ENCODE measurements at places on chromosomes 11 and 22.
A peak's percentile ranks its signal among the peaks of the same experiment; 100 is the strongest.

DNA sequence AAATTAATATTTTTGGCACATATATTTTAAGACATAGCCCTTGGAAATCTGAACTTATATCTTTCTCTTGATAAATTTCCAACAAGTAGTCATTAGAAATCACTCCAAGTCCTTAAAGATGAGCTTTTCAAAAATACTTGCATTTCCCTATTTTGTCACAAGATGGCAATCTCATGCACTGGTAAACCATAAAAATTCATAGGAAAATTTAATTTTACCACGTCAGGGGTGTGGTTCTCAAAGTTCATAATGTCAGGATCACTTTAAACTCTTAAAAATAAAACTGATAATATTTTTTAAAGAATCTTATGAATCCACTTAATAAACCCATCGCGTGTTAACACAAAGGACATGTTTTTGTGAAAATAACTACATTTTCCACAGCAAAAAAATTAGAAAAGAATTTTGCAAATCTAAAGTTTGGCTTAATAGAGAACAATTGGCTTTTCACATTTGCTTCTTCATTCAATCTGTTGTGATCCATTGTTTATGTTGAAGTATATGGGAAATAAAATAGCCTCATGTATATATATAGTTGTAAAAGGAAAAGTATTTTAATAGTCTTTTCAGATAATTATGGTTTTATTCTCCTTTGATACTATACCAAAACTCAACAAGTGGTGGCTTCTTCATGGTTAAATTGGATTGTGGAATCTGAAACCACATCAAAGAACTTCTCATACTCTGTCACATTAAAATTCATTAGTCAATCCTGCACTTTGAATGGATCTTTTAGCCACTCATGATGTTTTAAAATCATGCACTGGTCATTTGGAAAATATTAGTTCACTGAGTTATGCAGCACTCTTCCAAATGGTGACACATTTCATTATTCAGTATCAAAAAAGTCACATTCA, 169.1 kb downstream of the CADM1 start:
- DNase-seq = no peak

DNA sequence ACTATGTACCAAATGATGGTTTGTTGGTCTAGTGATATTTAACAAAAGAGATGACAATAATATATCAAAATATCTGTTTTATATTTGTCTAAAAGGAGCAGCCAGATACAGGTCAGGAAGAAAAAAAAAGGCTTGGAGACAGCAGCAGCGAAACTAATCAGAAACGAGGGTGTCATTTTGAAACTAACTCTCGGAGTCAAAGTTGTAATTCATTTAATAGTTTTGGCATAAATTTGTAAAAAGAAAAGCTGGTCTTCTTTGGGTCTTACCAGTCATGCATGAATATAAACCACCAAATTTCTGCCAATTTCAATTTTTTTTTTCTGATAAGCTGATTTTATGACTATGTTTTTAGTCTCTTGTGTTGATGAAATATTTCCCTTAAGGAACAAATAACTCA, 25.5 kb downstream of the NPAT start:
- no peak for DNase-seq

GRCh38 chr11:125945797-125946520, at the start of gene VSIG10L2:
Gene VSIG10L2, plus strand, starts transcription at chr11:125946044. Its CDS starts 12 bp downstream, at chr11:125946056.
- no peak for DNase-seq

DNA sequence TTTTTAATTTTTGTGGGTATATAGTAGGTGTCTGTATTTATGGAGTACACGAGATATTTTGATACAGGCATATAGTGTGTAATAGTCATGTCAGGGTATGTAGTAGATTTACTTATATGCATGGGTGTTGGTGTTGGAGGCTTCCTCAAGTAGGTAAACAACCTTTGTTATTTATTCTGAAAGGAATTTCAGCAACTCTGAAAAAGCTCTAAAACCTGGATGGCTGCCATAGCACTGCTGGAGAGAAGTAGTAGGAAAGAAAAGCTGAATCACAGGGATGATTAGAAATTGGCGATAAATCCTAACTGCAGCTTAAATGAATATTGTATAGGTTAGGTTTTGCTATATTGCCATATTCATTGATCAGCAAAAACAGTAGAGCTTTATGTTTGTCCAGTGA, 44.4 kb upstream of the ST14 start:
- no peak for DNase-seq

DNA sequence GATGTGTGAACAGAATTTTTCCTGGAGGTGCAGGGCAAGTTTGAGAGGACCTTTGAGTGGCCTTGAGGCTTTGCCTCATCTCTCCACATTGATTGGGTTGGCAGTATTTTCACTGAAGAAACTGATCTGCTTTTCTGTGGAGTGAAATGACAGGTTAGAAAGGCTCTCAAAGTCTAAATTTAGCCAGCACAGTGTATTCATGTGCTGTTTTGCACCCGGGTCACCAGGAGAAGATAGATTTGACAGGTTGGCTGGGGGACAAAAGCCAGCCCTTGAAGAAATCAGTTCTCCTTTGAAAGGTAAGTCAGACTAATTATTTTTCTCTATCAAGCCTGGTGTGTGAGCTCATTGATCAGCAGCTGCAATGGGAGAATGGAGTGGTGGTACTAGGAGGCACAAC, 152.9 kb downstream of the DBX1 start:
- DNase-seq = no peak

DNA sequence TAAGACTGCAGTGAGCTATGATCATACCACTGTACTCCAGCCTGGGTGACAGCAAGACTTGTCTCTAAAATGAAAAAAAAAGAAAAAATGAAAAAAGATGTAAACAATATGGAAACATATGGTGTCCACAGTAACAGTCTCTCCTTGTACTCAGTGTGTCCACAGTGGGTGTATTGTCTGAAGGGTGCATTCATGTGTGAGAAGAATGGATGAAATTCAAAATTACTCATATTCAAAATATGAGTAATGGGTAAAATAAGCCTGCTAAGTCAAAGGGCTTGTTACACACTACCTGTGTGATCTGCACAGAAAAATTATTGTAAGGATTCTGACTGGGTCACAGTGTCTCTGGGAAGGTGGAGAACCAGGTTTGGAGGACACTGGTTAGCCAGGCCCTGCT, 26.9 kb downstream of the PPFIA1 start:
- no peak for DNase-seq

DNA sequence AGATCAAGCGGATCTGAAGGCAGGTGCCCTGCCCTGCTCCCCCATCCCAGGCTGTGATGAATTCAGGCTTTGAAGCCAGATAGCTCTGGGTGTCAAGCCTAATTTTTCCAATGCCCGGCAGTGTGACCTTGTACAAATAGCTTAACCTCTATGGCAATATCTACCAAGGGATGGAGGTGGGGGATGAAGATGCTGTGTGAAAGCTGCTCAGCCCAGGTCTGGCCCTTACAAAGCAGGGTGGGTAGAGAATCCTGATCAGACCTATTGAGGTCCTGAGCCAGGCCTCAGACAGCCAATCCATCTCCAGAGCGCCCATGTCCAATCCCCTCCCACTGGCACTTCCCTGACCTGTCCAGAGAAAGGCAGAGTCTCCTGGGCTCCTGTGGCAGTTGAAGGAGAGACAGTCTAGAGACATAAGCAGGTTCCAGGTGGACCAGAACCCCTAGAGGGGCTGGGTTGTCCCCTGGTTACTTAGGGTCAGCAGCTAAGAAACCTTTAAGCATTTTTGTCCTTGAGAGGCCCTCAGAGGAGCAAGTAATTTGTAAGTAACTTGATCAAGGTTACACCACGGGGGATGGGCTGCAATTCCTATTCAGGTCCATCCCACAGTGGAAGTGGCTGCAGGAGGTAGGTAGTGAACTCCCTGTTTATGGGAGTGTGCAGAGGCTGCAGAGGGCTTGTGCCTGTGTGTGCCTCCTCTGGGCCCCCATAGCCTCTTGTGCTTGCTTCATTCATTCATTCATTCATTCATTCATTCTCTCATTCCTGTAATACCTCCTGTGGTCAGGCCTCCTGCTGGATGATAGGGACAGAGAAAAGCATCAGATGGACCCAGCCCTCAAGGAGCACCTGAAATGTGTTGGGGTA, 10.4 kb downstream of the P2RY2 start:
- no peak for DNase-seq

- no peak for DNase-seq
These were observed 29.9 kb upstream of the OR5B12 start for GRCh38 chr11:58471892-58472291.

DNA sequence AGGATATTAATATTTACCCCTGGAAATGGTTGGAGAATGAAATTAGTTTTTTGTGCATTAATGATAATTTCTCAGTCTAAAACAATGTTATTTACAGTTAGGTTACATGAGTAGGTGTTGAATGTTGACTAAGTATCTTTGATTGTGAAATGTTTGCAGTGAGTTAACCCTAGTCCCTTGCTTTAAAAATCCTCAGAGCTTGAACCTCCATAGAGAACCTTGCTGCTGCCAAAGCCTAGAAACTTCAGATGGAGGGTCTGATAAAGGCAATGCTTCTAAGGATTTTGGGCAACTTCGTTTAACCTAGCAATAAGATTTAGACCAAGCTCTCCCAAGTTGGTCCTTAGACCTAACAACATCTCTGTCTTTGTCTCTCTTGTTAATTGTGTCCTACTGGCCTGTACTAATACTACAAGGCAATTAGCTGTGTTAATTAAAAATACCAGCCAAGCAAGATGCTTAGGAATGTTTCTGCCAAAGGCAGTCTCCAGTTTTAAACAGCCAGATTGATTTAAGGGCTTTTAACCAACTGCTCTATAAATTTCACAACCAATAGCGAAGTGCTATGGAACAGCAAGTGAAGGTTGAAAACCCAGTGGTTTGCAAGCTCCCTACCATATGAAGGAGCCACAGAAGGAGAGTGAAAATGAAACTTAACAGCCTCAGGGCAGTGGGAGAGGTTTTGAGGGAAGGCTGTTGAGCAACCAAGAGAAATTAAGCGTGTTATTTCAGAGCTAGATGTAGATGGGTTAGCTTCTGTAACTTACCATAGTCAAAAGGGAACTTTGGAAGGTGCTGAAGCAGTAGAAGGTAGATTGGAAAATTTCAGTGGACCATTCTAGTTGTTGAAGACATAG, 295.9 kb upstream of the ANO5 start:
- no peak for DNase-seq

- no peak for DNase-seq
These were observed 157.8 kb upstream of the GRK3 start for GRCh38 chr22:25406510-25407210.

- DNase-seq = no peak
These were observed 366.4 kb downstream of the CASP12 start for GRCh38 chr11:104531894-104532293.

- DNase-seq = no peak
These were observed 22.6 kb upstream of the OLFML1 start for GRCh38 chr11:7462706-7463105.

DNA sequence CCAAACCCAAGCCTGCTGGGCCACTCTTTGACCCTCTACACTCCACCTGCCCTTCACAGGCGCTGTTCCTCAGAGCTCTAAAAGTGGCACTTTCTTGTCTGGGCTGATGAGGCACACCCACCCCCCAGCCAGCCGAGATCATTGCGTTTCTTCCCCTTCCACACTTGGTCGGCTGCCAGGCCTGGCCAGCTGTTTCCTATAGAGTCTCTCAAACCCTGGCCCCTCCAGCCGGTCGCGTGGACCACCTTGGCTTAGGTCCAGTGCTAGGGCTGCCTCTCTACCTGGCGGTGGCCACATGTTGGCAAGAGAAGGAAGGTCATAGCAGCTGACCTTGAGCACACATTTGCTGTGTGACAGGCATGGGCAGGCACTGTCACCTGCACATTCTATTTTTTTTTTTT, 60.6 kb downstream of the PPP6R2 start:
- peak; percentile 15 for DNase-seq

- peak; percentile 69 for DNase-seq
These were observed 472 bp downstream of the APOA5 start for GRCh38 chr11:116791002-116791812.

DNA sequence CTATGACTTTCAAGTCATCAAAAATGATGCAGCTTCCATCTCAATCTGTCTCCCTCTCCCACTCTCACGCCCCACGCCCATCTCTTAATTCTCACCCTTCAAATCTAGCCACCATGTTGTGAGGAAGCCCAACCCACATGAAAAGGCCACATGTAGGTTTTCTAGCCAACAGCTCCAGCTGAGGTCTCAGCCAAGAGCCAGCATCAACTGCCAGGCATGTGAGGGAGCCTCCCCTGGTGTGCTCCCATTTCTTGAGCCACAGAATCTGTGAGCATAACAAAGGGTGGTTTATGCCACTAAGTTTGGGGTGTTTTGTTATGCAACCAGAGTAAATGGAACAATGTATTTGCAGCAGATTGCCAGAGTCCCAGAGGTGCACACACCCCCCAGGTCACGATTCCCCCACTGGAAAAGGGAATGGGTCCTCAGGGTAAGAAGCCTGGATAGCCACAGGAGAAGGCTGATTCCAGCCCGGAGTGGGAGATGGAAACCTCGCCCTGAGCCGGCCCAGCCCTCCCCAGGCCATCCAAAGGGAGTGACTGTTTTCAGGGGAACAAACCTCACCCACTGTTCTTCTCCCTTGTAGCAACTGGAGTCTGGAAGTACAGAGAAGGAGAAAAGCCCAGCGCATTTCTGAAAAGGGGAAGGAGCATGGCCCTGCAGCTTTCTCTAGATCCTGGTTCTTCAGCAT, 20.0 kb upstream of the LINC01488 start:
- no peak for DNase-seq

- DNase-seq = no peak
These were observed 48.7 kb upstream of the LRRC32 start for GRCh38 chr11:76719281-76719680.

DNA sequence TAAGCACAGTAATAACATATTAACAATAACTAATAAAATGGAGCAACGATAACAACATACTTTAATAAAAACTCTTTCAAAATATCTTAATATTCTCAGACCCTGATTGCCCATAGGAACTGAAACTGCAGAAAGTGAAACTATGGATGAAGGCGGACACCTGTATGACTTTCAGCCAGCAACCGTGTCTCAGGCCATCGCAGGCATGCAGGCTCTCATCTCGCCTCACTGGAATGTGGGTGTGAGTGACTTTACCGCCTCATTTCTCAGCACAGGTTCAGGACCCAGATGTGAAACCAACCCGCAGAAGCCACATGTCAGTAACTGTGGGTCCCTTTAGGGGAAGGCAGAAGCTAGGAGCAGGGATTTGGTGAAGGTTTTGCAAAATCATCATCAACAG, 539.1 kb downstream of the FAM181B start:
- DNase-seq = no peak

- no peak for DNase-seq
These were observed 126.2 kb upstream of the SERPIND1 start for GRCh38 chr22:20647586-20648305.

GRCh38 chr11:75706260-75706729, 11.3 kb upstream of the MOGAT2 start:
- peak; percentile 47 for DNase-seq

DNA sequence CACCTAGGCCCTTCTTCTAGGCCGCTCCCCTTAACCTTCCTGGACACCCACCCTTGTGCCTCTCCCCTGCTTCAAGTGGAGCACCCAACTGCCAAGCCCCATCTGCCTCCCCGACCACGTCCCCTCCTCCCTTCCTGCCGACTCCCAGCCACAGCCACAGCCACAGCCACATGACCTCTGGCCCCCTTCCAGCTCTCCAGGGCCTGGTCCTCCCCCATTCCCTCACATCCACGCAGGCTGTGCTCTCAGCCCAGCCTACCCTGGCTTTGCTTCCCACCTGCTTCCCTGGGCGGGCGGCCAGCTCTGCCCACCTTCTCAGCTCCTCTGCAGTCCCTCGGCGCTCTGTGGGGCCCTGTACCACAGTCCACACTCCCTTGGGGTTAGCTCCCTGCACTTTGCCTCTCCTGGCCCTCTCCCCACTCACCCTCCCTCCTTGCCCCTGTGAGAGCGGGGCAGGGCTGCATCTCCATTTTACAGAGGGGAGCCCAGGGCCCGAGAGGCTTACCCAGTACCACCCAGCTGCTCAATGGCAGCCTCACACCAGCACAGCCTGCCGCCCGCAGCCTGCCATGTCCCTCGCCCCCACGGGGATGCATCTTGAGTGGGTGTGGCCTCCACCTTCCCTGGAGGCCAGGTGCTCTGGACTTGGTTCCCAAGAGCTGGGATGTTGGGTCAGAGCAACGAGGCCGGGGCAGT, 20.3 kb downstream of the PARVG start:
- DNase-seq = no peak
